Thoracic aorta (tissue), 2 donors: ENCODE measurements at places on chromosomes 1 and 21.

DNA sequence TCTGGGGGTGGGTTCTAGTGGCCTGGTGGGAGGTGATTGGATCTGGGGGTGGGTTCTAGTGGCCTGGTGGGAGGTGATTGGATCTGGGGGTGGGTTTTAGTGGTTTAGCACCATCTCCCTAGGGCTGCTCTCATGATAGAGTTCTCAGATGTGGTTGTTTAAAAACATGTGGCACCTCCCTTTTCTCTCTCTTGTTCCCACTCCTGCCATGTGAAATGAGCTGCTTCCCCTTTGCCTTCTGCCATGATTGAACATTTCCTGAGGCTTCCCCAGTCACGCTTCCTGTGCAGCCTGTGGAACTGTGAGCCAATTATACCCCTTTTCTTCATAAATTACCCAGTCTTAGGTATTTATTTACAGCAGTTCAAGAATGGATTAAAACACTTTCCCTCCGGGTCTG, 327.3 kb upstream of the AJAP1 start:
- no peaks in the 10 kb centered on the region for H3K27me3 ChIP-seq
- H3K4me1 ChIP-seq: no peaks in the 10 kb centered on the region
- H3K27ac ChIP-seq: no peak overlapping the region

DNA sequence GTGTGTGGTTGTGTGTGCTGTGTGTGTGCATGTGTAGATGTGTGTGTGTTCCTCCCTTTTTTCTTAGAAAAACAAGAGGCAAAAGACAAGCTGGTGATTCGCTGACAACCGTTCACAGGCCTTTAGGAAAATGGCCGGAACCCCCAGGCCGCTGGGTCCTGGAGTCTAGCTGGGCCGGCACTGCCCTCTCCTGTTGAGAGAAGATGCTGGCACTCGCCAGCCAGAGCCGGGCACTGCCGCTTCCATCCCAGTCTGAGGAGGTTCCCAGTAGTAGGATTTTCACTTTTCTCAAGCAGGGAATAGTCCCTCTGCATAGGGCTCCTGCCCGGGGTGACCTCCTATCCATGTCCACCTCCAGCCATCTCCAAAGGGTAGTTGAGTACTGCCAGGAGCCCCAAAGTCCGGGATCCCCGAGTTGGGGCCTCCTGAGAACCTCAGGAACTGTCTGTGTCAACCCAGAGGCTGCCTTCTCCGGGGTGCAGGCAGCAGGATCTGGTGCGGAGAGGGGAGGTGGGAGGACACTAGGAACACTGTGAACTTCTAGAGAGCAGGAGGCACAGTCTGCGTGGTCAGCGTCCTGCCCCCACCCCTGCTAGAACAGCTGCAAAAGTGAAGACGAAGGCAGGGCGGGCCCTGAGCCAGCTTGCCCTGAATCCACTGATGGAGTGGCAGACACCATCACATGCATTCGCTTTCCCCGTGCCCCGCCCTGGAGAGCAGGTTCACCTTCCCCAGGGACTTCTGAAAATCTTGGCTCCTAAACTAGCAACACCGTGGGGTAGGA, 44.1 kb upstream of the ARHGEF16 start:
- H3K27ac ChIP-seq: peak overlapping the region; percentile 43
- H3K4me3 ChIP-seq: no peak overlapping the region
- H3K4me1 ChIP-seq: peaks cover 18% of the 10 kb centered on the region
- DNase-seq: no peak

DNA sequence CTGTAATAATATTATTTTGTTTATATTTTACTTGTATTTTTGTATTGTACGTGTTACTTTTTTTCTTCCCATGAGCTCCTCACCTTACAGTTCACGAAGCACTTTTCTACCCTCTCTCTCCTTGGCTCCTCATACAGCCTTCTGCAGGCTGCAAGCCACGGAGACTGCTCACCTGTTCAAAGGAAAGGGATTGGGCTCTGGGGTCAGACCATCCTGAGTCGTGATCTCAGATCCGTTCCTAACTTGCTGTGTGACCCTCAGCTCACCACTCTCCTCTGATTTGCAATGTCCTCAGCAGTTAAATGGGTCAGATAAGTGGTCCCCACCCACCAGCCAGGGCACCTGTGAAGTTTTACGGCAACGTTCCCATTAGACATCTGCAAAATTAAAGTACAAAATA, 54.1 kb downstream of the VWA5B1 start:
- H3K4me3 ChIP-seq: no peak overlapping the region
- H3K27me3 ChIP-seq: peaks cover 4% of the 10 kb centered on the region
- no peak for DNase-seq
- no peaks in the 10 kb centered on the region for H3K4me1 ChIP-seq
- H3K27ac ChIP-seq: no peak overlapping the region

- DNase-seq: no peak
- H3K36me3 ChIP-seq: no peaks in the 10 kb centered on the region
- no peak overlapping the region for H3K4me3 ChIP-seq
- H3K27me3 ChIP-seq: no peaks in the 10 kb centered on the region
- H3K4me1 ChIP-seq: peaks cover 7% of the 10 kb centered on the region
These were observed 41.7 kb downstream of the EDN2 start for GRCh38 chr1:41442697-41443251.

DNA sequence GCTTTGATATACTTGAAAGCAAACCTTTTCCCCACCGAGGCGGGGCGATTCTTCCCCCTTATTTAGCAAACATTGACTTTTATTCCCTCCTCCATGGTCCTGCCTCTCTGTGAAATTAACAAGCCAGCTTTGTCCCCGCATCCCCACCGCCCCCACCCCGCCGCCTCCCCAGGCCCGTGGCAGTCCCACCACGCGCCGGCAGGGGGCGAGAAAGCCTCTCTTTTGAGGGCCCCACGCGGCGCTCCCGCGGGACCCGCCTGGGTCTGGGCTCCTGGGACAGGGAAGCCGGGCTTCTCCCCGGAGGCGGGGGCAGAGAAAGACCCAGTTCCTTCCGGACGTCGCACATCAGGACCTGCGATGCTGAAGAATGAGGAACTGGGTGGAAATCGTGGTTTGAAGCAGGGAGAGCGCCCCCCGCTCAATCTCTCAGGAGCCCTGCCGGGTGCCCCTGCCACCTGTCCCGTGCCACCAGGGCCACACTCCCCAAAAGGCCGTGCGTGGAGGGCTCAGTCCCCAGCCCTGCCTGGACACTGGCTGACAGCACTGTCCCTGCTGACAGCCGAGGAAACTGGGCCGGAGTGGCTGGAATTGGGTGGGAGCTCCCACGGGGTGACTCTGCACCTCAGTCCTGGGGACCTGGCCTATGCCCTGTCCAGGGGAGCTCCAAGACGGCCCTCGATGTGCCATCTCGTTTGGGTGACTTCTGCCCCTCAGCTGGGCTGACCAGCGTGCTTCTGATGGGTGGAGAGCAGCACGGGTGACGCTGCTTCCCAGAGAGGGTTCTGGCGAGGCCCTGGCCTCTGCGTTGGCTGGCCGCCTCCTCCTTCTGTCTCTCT, 8.6 kb upstream of the ACTRT2 start:
- no peaks in the 10 kb centered on the region for H3K36me3 ChIP-seq
- peak overlapping the region; percentile 63 for H3K27ac ChIP-seq
- H3K27me3 ChIP-seq: no peaks in the 10 kb centered on the region
- peaks cover 17% of the 10 kb centered on the region for H3K4me1 ChIP-seq
- H3K4me3 ChIP-seq: peak overlapping the region; percentile 54

- no peak overlapping the region for H3K4me3 ChIP-seq
- peaks cover 56% of the 10 kb centered on the region for H3K36me3 ChIP-seq
- no peak overlapping the region for H3K27ac ChIP-seq
- no peaks in the 10 kb centered on the region for H3K4me1 ChIP-seq
- no peaks in the 10 kb centered on the region for H3K27me3 ChIP-seq
These were observed 16.6 kb downstream of the DDI2 start for GRCh38 chr1:15633756-15634420.

DNA sequence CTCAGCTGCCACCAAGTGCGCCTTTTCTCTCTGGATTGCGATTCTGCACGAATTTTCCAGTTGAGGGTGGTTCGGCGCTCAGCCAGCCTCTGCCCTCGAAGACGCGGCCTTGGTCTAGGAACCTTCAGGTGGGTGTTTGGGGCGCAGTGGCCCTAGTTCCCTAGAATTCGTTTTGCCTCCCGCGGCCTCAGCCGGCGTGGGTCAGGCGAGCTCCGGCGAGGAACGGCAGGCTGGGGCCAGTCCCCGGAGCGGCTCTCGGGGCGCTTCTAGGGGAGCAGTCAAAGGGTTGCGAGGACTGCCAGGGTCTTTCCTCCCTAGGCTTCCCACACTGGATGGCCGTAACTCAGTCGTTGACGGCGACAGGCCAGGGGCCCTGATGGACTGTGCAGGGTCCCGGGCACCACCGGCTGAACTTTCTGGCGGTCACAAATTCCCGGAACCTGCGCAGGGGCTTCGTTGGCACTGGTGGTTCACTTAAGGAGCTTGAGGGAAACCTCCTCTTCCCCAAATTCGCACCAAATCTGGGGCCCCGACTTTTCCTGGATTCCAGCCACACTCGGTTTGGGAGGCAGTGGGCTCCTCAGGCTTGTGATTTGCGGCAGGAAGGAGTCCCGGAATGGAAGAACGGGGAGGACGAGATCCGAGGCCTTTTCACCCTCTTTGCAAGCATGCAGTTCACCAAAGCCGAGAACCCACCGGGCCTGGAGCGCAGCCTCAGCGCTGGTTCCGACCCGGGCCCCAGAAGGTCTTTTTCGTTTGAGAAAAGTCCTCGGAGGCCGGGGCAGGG, 1.2 kb downstream of the DMBX1 start:
- peaks cover 13% of the 10 kb centered on the region for H3K4me1 ChIP-seq
- DNase-seq: no peak
- no peak overlapping the region for H3K27ac ChIP-seq

DNA sequence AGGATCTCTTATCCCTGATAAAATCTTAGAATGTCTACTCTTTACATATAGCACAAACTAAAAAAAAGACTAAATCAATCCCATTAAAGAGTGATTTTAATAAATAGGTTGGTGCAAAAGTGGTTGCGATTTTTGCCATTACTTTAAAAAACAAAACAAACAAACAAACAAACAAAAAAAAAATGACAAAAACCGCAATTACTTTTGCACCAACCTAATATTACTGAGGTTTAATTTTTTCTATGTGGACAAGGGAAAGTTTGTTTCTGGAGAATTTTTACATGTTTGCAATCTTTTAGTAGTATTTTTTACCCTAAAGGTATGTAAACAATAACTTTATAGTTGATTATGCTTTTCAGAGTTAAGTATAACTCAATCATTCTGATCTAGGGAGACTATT, 119.7 kb upstream of the ADAMTS5 start:
- DNase-seq: no peak
- H3K4me1 ChIP-seq: no peaks in the 10 kb centered on the region
- H3K4me3 ChIP-seq: no peak overlapping the region
- H3K36me3 ChIP-seq: no peaks in the 10 kb centered on the region
- H3K27ac ChIP-seq: no peak overlapping the region

- peak overlapping the region; percentile 85 for H3K27ac ChIP-seq
- H3K36me3 ChIP-seq: peaks cover 4% of the 10 kb centered on the region
- DNase-seq: no peak
- H3K4me1 ChIP-seq: peaks cover 9% of the 10 kb centered on the region
These were observed 1.6 kb downstream of the ADAM15 start for GRCh38 chr1:155052439-155053395.

GRCh38 chr1:50308878-50309277, 114.4 kb downstream of the DMRTA2 start:
- H3K27me3 ChIP-seq: no peaks in the 10 kb centered on the region
- H3K27ac ChIP-seq: no peak overlapping the region
- no peaks in the 10 kb centered on the region for H3K4me1 ChIP-seq
- no peaks in the 10 kb centered on the region for H3K36me3 ChIP-seq

GRCh38 chr21:36640174-36640720, 58.7 kb upstream of the SIM2 start:
- no peak for DNase-seq
- no peaks in the 10 kb centered on the region for H3K36me3 ChIP-seq
- no peak overlapping the region for H3K27ac ChIP-seq
- H3K27me3 ChIP-seq: no peaks in the 10 kb centered on the region
- no peak overlapping the region for H3K4me3 ChIP-seq

DNA sequence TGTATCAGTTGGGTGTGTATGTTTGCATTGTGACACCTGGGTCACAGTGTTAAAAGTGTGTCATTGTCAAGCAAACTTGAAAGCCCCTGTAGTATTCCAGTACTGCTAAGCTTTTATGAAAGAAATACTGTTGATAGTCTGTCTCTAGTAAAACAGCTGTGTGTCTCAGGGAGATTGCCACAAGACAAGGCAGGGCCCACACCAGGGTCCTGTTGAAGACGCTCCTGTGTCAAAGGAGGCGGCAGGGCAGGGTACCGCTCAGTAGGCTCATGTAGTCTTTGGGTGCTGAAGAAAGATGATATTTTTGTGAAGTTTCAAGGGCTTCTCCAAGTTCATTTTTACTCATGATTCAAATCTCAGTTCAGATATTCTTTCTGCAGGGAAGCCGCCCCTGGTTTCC, 132.5 kb downstream of the GALNT2 start:
- no peak overlapping the region for H3K4me3 ChIP-seq
- no peaks in the 10 kb centered on the region for H3K27me3 ChIP-seq
- DNase-seq: no peak
- no peaks in the 10 kb centered on the region for H3K36me3 ChIP-seq
- no peak overlapping the region for H3K27ac ChIP-seq
- peaks cover 2% of the 10 kb centered on the region for H3K4me1 ChIP-seq

DNA sequence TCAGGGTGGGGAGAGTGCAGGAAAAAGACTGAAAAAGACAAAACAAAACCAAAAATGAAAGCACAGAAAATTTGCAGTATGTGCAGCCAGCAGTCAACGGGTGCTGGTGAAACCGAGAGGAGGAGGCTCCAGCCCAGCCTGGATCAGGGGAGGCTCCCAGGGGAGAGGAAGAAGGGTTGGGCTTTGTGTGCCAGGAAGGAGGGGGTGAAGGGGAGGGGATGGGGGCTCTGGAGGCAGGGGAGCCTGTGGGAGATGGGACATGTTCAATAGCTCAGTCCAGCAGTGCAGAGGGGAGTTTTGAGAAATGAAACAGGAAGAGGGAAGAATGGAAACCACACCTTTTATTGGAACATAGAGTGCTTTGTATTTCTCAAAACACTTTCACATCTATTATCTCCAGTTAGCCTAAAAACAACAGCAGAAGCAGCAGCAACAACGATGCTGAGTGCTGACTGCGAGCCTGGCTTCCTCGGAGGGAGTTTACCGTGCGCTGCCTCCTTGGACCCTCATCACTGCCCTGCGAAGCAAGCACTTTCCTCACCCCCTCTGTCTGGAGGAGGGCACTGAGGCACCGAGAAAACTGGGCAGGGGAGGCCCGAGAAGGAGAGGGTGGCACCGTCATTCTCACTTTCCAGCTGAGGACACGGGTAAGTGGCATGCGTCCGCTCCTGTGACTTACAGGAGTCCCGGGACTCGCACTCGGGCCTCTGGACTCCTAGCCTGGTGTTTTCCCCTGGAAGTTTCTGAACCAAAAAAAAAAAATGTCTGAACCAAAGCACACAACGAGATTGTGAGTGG, 62.9 kb downstream of the MDM4 start:
- peaks cover 3% of the 10 kb centered on the region for H3K4me1 ChIP-seq
- no peaks in the 10 kb centered on the region for H3K36me3 ChIP-seq

- no peaks in the 10 kb centered on the region for H3K36me3 ChIP-seq
- H3K27ac ChIP-seq: peak within 1 kb of the TSS; percentile 26
- no peak for DNase-seq
- no peaks in the 10 kb centered on the region for H3K27me3 ChIP-seq
- H3K4me1 ChIP-seq: peaks cover 3% of the 10 kb centered on the region
These were observed at the start of gene ILDR2 for GRCh38 chr1:166975361-166976129. Gene ILDR2, minus strand, starts transcription at chr1:166975540. Its CDS starts 272 bp downstream, at chr1:166975268.

- no peaks in the 10 kb centered on the region for H3K4me1 ChIP-seq
- H3K4me3 ChIP-seq: peak within 1 kb of the TSS; percentile 52
- no peaks in the 10 kb centered on the region for H3K27me3 ChIP-seq
- no peak for DNase-seq
These were observed at the start of gene SPAG17 for GRCh38 chr1:118185084-118185832. Gene SPAG17, minus strand, starts transcription at chr1:118185228. Its CDS starts 71 bp downstream, at chr1:118185157.
